NCI-H1930 (cell line): ENCODE measurements at places on chromosomes 13 and 19.

- DNase-seq = no peak
Measured at GRCh38 chr13:99307247-99307646, at the start of gene GPR183. Gene GPR183 (minus strand): TSS chr13:99307399. CDS start chr13:99296145, 11,254 bp downstream.

DNA sequence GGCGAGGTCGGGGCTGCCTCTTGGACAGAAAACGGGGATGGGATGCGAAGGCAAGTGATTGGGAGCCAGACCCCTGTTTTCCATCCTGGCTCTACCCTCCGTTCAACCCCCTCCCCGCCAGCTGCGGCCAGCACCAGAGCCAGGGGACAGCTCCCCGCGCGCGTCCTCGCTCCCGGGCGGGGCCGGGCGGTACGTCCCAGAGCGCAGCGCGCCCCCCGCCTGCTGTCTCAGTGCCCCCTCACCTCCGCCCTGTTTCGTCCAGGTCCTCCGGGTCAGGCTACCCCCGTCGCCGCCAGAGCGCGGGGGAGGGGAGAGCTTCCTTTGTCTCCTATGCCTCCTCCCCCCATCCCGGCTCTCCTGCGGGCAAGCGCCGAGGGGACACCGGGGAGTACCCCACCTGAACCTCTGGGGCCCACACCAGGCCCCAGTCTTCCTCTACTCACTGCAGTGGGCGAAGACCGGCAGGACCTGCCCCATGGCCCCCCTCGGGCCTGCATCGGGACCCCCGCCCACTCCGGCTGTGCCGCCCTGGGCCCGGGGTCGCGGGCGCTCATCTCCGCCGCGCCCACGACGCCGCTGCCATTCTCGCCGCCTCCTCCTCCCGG is 396 bp downstream of the RTN2 start:
- no peak for DNase-seq

- DNase-seq = no peak
Measured at GRCh38 chr13:72757792-72758535, 23.7 kb downstream of the DIS3 start.

DNA sequence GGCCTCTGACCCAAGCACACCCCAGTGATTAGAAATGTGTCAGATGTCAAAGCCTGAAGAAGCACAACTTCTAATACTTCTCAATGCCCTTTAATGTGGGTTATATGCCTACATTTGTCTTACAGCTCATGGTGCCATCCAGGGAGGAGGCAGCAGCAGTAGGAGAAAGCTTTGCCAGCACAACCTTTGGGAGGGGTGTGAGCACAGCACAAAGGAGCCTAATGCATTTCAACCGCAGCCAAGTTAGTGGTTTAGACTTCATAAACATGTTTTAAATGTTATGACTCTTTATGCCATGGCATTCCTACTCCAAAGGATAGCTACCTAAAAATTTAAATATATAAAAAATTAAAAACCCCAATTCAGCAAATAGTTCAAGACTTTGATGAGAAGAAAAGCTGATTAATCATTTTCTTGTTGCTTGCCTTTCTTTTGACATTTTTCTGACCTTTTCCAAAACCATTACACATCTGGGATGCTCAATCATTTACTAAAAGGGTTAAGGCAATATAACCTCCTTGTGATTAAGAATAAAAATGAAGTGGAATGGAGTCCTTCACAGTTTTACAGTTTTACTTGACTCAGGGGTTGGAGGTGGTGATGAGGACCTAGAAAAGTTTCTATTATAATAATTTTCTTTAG is 142.7 kb downstream of the DLEU7 start:
- DNase-seq = no peak

DNA sequence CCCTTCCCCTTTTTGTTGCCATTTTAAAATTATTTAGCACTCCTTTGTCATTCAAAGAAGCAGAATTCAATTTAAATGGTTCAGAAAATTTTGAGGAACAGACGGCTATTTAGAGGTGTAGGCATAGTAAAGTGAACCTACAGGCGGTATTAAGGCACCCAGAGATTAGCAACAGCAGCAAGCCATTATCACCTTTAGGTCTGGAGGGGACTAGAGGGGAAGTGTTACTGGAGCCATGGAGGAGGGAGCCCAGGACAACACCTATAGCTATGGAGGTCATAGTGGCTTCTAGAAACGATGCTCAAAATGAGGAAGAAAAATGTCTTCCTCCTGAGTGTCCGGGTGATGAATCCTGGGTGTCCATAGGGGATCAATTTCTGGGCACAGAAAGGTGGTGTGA is 25.8 kb upstream of the MBNL2 start:
- no peak for DNase-seq

GRCh38 chr13:46679369-46680120 is 117.4 kb downstream of the ESD start:
- DNase-seq = no peak

- no peak for DNase-seq
Measured at GRCh38 chr19:44607049-44607448, 6.3 kb upstream of the IGSF23 start.
